ENCODE measurements at places on chromosomes 6 and 20.

- no peak for DNase-seq
Observed at GRCh38 chr6:167832497-167833395, 6.0 kb downstream of the AFDN start.

GRCh38 chr6:130524552-130524951, 158.7 kb downstream of the TMEM200A start:
- no peak for DNase-seq

GRCh38 chr6:35473850-35474130, 5.6 kb downstream of the RPL10A start:
- DNase-seq: no peak

GRCh38 chr20:54468082-54468481, 7.3 kb upstream of the DOK5 start:
- no peak for DNase-seq

- DNase-seq: no peak
Observed at GRCh38 chr20:9040863-9041524, 27.9 kb upstream of the PLCB4 start.

GRCh38 chr6:42970871-42971612, 7.9 kb downstream of the PEX6 start:
- no peak for DNase-seq

DNA sequence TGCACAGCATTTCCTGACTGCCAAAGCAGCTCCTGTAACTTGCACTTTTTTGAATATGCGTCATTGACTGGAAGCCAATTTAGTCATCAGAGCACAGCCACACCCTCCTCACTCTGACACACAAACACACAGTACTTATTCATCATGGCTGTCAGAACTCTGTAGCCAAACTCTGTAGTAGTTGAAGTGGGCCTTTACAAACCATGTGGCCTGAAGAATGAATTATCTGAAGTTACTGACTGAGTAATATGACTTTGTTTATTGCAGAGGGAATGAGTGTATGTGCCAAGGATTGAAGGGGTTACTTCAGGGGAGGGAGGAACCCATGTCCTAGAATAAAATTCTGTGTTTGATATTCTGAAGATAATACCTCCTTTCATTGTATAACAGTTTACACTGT, 102.7 kb downstream of the FIG4 start:
- no peak for DNase-seq

GRCh38 chr6:170405311-170405975, 98.9 kb downstream of the FAM120B start:
- DNase-seq: no peak

DNA sequence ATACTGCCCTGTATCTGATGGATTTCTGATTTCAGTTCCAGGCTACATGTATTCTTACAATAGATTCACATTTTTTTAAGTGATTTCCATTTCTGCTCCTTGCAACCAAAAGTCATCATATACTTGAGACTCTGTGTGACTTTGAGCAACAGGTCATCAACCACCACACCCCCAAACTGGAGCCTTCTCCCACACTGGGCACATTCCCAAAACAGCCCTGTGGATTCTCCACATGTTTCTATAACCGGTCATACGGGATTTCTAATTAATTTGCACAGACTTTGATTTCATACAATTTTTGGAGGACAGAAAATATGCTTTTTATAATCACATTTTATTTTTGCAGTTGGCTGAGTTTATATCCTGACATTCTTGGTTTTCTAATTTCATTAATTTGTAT, 317.2 kb upstream of the ID4 start:
- DNase-seq: no peak

DNA sequence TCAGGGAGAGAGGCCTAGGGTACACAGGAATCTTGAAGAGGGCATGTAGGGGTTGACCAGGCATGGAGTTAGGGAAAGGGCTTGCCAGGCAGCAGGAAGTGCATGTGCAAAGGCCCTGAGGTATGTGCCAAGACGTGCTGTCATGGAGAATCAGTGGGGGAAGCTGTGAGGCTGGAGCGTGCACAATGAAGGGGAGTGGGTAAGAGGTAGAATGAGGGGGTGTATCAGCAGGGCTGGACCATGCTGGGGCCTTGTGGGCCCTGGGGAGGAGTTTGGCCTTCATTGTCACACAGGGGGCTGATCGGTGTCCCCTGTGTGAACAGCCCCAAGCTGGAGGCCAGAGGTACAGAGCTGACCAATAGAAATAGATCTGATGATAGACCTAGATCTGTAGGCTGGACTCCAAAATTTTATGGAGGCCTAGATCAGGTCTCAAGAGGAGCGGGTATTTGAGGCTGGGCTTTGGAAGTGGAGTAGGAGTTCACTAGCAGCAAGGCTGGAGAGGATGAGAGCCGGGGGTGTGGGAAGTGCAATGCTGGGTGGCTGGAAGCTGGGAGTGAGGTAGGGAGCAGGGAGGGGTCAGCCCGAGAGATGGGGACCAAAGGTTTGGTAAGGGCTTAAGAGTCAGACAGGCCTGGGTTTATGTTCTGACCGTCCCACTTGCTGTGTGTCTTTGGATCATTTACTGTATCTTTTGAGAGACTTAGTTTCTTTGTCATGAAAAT, 3.0 kb downstream of the SRC start:
- DNase-seq: no peak

DNA sequence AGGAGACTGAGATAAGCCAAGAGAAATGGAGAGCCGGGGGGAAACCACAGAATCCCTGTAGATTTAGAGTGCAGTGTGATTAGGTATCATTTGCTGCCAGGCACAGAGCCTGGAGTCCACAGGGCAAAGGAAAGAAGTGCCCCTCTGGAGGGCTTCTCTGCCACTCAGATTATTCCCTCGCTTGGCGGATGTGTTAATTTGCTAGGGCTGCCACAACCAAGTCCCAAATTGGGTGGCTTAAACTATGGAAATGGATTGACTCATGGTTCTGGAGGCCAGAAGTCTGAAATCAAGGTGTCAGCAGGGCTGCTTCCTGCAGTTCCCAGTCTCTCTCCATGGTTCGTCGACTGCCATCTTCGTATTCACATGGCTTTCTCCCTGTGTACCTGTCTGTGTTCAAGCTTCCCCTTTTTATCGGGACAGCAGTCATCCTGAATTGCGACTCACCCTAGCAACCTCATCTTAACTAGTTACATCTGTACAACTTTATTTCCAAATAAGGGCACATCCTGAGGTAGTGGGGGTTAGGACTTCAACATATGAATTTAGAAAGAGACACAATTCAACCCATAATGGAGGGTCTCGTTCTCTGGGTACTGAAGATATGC, 122.2 kb downstream of the ANKRD60 start:
- DNase-seq: no peak

DNA sequence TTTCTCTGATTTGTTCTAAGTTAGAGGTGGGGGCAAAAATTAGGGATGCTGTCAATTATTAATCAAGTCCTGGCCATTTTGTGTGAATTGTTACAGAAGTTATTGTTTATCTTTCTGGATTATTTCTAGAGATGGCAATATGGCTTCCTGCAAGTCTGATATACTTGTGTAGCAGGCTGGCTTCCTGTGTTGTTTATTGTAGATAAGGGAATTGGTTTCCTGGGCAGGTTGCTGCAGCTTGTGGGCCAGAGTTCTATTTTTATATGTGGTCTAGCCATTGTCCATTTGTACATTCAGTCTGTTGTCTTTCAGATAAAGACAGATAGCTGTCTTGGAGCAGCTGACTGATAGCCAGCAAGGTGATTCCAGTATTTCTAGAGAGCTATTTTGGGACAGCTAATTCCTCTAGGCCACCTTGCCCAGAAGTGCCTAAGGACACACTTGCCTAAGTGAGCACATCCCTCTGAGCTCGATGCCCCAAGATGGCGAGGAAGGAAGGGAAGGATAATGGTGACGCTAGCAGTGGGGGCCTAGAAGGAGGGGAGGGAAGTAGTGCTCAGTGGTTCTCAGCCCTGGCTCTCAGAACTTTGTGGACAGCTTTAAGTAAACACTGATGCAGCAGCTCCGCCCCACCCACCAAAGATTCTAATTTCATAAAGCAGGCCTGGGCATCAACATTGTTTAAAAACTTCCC, 25.5 kb downstream of the DDO start:
- no peak for DNase-seq

GRCh38 chr6:73695619-73696421, at the start of gene CD109:
Gene CD109 (plus strand): TSS chr6:73696203. CDS start chr6:73696216, 13 bp downstream.
- DNase-seq: peak; percentile 42

GRCh38 chr6:43893073-43893472, 123.1 kb downstream of the VEGFA start:
- no peak for DNase-seq

GRCh38 chr6:118725944-118726343, 74.6 kb upstream of the CEP85L start:
- DNase-seq: peak; percentile 62

GRCh38 chr6:53090576-53090975, 25.4 kb downstream of the FBXO9 start:
- no peak for DNase-seq

GRCh38 chr6:30396833-30397479, 52.0 kb downstream of the RPP21 start:
- DNase-seq: peak; percentile 84

- DNase-seq: no peak
Observed at GRCh38 chr6:43405354-43405753, 22.0 kb upstream of the ABCC10 start.

- DNase-seq: no peak
Observed at GRCh38 chr6:24584382-24584720, 61.6 kb downstream of the KIAA0319 start.

DNA sequence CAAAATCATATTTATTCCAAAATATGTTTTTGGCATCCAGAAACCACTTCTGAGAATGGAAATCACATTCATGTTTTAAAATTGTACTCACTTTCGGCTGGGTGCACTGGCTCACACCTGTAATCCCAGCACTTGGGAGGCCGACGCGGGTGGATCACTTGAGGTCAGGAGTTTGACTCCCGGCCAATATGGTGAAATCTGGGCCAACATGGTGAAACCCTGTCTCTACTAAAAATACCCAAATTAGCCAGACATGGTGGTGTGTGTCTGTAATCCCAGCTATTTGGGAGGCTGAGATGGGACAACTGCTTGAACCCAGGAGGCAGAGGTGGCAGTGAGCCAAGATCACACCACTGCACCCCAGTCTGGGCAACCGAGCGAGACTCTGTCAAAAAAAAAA, 580.7 kb downstream of the MAFB start:
- DNase-seq: no peak

- DNase-seq: no peak
Observed at GRCh38 chr20:11838076-11838636, 79.5 kb upstream of the BTBD3 start.

GRCh38 chr6:7008451-7008988, 99.2 kb upstream of the RREB1 start:
- DNase-seq: no peak

- no peak for DNase-seq
Observed at GRCh38 chr6:105759946-105760345, 326.2 kb upstream of the PRDM1 start.

DNA sequence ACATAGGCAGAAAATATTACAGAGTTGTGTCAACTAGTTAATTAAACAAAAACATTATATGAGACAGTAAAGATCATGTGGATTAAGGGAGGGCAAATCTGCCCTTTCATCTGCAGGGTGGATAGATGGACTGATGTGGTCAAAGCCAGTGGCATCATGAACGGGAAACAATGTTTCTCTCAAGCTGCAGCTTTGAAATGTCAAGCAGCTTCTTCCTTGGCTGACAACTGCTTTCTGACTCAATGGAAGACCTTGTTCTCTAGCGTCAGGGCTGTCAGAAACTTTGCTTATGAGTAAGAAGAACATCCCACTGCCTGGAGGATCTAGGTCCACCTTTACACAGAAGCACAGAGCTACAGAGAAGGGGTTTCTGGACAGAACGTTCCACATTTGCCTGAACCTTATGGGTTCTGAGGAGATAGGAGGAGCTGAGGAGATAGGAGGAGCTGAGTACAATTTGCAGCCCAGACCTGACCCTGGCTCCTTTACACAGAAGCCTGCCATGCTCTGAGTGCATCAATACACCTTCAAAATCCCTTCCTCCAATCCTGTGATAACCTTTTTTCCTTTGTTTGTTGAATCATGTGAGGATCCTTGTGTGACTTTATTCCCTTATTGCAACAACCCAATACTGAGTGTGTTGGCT, 6.1 kb downstream of the CST5 start:
- no peak for DNase-seq

DNA sequence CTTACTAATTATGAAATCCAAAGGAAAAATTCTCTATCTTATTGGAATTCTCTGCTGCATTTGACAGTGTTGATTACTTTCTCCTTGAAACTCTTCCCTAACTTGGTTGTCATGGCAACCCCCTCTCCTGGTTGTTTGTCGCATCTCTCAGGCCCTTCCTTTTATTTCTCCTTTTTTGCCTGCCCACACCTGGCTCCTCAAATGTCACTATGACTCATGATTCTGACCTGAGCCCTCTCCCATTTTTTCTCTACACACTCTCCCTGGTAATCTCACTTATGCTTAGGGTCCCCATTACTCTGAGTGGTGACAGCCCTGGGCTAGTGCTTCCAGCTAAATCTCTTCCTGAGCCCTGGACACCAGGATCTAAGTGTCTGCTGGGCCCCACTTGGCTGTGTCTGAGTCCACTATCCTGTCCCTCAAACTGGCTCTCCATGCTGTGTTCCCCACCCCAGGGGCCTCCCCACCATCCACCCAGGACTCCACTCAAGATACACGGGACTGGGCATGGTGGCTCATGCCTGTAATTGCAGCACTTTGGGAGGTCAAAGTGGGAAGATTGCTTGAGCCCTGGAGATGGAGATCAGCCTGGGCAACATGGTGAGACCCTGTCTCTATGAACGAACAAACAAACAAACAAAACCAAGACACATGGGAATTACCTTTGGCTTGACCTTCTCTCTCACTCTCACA, 16.5 kb upstream of the NNAT start:
- no peak for DNase-seq

DNA sequence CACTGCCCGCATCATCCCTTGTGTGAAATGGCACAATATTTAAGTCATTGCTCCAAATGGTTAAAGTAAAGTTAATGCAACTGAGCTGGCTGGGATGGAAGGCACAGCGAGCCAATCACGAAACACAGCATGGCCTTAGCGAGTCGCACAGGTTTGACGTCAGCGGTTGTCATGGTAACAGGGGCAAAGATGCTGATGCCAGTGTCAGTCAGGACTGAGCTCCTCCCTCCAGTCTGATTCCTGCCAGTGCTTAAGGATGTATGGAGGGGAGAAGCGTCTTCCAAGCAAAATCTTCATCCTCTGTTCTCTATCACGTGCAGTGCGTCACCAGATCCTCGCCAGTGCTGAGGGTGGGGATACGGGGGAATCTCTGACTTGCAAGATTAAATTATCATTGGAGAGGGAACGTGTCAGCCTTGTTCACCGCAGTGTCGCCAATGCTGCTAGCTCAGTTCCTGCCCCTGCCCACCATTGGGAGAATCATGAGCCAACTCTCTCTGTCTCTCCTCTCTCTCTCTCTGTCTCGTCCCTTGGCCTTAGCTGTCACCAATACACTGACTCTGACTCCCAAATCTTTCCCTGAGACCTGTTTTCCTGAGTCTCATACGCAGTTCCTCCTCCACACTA, 24.5 kb downstream of the TSPYL4 start:
- peak; percentile 15 for DNase-seq

DNA sequence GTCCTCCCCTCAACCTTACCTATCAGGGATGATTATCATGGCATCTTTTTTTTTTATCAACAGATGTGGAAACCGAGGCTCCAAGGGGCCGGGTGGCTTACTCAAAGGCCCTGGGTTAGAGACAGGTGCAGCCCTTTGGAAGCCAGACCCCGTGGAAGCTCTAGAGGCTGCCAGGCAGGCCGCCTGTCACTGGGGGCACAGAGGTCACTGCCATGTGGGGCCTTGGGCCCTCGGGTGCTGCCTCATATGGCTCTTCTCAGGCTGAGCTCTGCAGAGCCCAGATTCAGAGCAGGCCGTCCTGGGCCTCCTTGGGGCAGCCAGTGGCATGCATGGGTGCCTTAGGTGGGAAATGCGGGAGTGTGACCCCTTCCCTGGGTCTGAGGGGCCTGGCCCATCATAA, 136.3 kb downstream of the PHACTR3 start:
- DNase-seq: no peak

GRCh38 chr20:50153500-50154377, at the start of gene PEDS1:
Gene PEDS1 (minus strand): TSS chr20:50153723. CDS start chr20:50153637, 86 bp downstream.
- DNase-seq: peak; percentile 83

All from CD4-positive, alpha-beta T cell treated with Interleukin-21 for 1 hour (primary cell).